ENCODE measurements at places on chromosomes 6 and 20.

GRCh38 chr6:126293891-126294524 is 45.9 kb upstream of the CENPW start:
- DNase-seq = no peak

DNA sequence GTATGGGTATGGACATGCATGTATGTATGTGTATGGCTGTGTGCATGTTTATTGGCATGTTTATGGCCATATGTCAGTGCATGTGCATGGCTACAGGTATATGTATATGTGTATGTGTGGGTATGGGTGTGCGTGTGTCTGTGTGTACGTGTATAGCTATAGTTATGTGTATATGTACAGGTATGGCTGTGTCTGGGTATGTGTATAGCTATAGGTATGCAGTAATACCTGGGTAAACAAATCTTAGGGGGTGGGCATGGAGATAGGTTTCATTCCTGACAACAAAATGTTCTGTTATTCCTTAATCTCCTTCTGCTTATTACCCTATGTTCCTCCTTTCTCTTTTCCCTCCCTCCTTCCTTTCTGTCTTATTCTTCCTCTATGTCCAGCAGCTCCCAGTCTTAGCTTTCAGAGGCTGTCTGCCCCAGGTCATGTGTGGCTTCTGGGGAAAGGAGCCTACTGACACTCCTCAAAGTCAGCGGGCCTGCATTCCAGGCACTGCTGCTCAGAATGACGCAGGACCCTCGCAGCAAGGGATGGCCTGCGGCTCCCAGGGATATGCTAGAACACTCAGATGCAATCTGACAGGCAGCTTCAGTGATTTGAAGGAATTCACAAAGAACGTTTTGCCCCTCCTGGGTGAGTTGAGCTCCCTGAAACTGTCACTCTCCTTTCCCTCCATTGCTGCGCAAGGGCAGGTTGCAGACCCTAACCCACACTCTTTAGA is 139.3 kb upstream of the PHACTR1 start:
- DNase-seq = no peak

DNA sequence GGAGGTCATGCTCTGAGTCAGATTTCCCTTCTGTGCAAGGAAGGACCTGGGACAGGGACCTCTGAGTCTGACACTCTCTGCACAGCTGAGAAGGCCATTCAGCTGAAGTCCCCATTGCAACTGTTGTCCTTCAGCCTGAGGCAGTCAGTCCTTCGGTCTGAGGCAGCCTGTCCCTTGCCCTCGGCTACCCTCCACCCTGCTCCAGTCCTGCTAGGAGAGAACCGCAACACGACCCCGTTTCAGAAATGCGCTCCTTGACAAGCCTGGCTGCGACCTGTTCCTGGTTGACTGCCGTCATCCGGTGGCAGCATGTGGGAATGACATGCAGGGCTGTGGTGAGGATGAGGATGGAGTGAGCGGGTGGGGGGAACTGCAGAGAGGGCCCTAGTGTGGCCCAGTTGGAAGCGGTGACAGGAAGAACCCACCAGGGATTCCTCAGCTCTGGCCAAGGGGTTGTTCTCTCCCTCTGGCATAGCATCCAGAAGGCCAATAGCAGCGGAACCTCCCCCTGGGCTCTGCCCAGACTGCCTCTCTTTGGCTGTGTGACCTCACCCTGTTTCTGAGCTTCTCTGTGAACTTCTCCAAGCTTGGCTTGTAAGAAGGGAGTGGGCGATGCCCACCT is 40.3 kb upstream of the ANGPT4 start:
- peak; percentile 50 for DNase-seq

GRCh38 chr20:22430154-22430745 is 154.1 kb downstream of the FOXA2 start:
- no peak for DNase-seq

GRCh38 chr20:50652702-50653294 is 38.5 kb downstream of the RIPOR3 start:
- no peak for DNase-seq

DNA sequence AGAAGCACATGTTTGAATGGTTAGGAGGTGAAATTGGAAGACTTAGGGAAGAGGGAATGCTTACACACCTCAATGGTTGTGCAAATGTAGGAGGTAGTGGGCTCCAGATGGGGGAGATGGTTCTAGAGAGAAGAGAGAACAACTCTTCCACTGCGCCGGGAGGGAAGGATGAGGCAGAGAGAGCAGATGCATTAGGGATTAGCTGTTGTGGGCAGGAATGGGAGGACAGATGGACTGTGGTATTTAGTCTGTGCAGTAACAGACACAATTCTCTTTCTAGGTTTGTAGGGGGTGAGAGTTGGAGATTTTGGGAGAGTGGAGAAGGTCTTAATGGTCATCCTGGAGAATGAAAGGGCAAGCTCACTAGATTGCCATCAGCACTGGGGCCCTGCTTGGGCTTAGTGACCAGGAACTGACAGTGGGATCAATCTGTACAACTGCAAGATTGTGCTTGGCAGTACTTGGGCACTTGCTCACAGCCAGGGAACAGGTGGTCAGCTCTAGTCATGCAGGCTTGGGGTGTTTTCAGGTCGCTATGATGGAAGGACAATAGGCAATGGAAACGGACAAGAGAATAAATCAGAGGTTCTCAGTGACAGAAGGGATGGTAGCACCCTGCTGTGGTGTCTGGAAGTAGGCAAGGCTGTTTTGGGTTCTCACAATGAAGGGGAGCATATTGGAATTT is 182.0 kb upstream of the MYLIP start:
- no peak for DNase-seq

DNA sequence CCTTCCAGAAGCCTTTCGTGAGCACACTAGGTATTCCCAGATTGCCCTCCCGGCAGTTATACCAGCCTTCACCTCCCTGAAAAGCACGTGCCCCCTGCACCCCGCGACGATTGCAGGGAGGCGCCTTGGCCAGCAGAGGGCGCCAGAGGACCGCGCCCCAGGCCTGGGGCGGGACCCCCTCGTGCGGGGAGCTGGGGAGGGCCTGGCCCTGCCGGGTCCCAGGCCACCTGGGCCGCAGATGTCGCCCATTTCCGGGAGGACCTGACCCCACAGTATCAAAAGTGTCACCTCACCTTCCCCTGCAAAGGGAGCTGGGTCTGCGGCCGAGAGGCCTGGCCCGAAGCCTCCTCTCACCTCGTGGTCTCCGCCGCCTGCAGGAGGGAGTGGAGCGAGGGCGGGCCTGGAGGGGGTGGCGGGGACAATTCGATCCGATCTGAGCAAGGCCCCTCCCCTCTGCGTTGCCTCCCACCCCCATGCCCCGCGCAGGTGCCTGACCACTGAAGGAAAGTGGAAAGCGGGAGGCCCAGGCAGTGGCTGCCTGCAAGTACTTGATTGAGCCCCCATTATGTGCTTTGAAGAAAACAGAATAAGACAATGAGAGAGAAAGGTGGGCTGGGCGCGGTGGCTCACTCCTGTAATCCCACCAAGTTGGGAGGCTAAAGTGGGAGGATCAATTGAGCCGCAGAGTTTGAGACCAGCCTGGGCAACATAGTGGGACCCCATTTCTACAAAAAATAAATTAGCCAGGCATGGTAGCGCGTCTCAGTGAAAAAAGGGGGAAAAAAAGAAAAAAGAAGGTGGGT is 3.5 kb upstream of the SNAI1 start:
- DNase-seq = peak; percentile 49

GRCh38 chr6:143110996-143111395 is 50.3 kb downstream of the AIG1 start:
- no peak for DNase-seq

DNA sequence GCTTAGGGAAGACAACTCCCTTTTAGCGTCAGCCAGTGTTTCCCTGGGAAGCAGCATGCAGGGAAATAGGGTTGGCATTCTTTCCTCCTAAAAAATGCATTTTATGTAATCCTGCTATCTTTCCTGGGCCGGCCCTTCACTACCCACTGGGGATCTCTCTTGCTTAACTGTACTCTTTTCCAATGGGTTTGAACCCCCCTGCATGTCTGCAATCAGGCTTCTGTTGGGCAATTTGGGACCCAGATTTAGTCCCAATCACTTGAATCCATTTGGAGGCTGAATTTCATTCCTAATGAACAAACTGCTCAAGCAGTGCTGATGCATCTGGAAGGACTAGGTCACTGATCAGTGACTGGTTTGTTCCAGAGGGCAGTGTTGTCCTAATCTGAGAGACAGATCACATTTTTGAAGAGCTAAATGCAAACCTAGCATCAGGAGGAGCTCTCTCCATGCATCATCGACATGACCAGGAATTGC is 152.0 kb downstream of the TSHZ2 start:
- no peak for DNase-seq

- no peak for DNase-seq
Measured at GRCh38 chr20:50572938-50573777, 63.0 kb downstream of the PTPN1 start.
